ENCODE measurements at places on chromosomes 5 and 9.

GRCh38 chr9:101380295-101380694 is 4.5 kb downstream of the BAAT start:
- no peak for DNase-seq

DNA sequence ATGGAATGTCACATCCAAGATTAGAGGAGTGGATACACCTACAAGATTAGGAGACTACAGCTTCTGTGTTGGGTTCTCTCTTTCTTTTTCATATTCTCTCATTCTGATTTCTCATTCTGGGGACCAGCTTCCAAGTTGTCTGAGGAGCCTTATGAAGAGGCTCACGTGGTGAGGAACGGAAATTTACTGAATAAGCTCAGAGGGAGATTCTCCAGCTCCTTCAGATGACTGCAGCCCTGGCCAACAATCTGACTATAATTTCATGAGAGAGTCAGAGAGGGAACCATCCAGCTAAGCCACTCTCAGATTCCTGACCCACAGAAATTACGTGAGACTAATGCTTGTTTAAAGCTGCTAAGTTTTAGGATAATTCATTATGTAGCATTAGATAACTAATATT is 27.1 kb upstream of the TENT2 start:
- DNase-seq, result no peak

- DNase-seq, result no peak
These were observed 9.9 kb downstream of the PLK2 start for GRCh38 chr5:58450018-58450417.

GRCh38 chr5:167839065-167839464 is 452.4 kb upstream of the WWC1 start:
- no peak for DNase-seq

GRCh38 chr9:34568774-34569173 is 20.8 kb downstream of the CNTFR start:
- DNase-seq, result no peak

- DNase-seq, result no peak
These were observed 33.5 kb upstream of the DMRT3 start for GRCh38 chr9:942805-943580.

GRCh38 chr9:94869415-94869843 is 142.9 kb downstream of the AOPEP start:
- no peak for DNase-seq

GRCh38 chr9:88794100-88794499 is 197.2 kb upstream of the S1PR3 start:
- no peak for DNase-seq

DNA sequence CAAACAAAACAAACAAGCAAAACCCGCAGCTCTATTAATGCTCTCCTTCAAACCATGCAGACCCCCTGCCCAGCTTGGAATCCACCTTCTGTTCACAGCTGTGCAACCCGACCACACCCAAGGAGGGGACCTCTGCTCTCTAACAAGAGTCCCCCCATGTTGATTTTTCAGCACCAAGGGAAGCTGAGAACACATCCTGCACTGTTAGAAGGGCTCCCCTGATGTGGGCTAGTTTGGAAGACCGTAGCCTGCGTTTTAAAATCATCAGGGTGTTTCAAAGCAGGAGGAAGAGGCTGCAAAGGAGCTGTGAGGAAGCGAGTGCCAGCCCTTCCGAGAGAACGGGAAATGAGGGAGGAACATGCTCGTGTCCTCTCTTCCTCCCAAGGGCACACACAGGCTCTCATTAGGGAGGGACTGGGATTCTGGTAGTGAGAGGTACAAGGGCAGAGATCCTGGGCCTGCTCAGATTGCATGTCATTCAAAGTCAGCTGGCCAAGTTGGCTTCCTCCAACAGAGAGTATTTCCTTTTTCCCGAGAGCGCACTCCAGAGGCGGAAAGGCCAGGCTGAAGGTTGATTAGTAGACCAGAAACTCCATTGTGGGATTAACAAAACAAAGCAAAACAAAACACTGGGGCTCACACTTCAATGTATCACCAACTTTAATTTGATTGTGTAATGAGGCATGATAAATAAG is 185.9 kb downstream of the SEMA6A start:
- DNase-seq, result no peak

- no peak for DNase-seq
These were observed 54.6 kb downstream of the MARCHF3 start for GRCh38 chr5:126975796-126976195.

- DNase-seq, result no peak
These were observed 18.2 kb downstream of the PPP2CA start for GRCh38 chr5:134207696-134208095.

- no peak for DNase-seq
These were observed 5.5 kb upstream of the RUSC2 start for GRCh38 chr9:35484406-35484805.

DNA sequence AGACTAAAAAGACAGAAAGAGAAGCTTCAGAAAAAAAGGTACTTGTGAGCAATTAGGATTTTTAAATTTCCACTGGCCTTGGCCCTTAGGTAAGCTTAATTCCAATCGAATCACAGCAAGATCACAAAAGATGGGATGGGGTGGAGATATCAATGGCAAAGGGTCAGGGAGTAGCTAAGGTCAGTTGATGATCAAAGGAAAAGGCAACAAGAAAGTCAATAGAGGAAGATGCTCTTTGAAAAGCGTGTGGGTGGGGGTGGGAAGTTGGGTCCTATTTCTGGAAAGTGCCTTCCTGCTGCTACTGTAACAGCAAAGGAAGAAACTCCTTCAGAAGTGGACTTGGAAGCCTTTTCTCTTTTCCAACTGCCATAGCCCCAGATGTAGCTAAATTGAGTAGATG is 7.3 kb downstream of the C1QTNF3 start:
- no peak for DNase-seq

- no peak for DNase-seq
These were observed 176.5 kb downstream of the SNX18 start for GRCh38 chr5:54693936-54694657.

DNA sequence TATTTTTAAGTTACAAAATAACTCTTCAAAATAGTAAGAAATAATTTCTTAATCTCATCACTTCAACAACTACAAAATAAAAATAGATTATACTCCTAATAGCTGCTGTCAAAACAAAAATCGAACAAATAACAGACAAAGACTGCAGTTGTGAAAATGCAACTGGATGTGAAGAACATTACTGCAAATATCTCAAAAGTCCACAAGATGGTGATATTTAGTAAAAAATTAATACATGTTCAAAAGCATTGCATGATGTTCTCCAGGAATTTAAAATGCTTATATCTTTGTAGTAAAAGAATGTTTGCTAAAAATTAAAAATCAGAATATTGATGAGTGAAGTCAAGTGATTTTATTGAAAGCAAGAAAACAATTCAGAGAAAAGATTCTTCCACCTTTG is 66.2 kb downstream of the MPDZ start:
- DNase-seq, result no peak

DNA sequence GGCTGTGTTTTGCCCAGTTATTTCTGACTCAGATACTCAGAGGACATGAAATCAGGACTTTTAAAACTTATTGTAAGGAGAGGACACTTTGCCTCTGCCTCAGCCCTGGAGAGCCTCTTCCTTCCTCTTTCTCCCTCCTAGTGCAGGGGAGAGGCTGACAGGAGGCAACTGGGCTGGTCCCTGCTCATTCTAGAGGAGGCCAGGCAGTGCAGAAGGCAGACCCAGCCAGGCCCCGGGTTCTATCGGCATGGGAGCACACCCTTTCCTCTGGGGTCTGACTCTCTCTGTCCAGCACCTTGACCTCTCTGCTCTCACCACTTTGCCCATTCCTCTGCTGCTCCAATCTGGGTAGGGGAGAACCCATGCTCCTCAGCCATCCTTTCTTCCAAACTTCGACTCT is 16.0 kb upstream of the SMIM32 start:
- DNase-seq, result no peak

GRCh38 chr5:88826646-88827585 is 56.1 kb downstream of the MEF2C start:
- DNase-seq, result no peak

- no peak for DNase-seq
These were observed 340.3 kb upstream of the CD180 start for GRCh38 chr5:67536866-67537265.

Data from right renal cortex interstitium (tissue), 3 donors.